ENCODE measurements at places on chromosomes 7 and 10. TPM values are rescaled to one million over a fixed set of nuclear protein-coding genes. Genes with fewer than 3 reads are reported as not detected.

Gene MYO1G
- 7.2 TPM for total RNA-seq

Gene DPYSL4
- 1.4 TPM for total RNA-seq

Gene ZNF107
- 9.5 TPM for total RNA-seq

Gene DGKB
- total RNA-seq, result 1.1 TPM

Gene FAM180A
- total RNA-seq, result 61.8 TPM

Gene BAIAP2L1
- total RNA-seq, result 3.6 TPM

Gene GNGT1
- total RNA-seq, result not detected

Gene LAMB1
- total RNA-seq, result 120 TPM

Gene CFTR
- 0.29 TPM for total RNA-seq

Gene LLCFC1
- not detected for total RNA-seq

Gene MYOZ1
- 13.1 TPM for total RNA-seq

Gene PRLHR
- not detected for total RNA-seq

Gene TMEM26
- total RNA-seq, result 0.62 TPM
